Stimulated activated CD4-positive, alpha-beta T cell treated with anti-CD3 and anti-CD28 coated beads, TNF-alpha, amount 100 ng/mL, for 4 hours (primary cell): ENCODE measurements at places on chromosomes 5 and 9.

DNA sequence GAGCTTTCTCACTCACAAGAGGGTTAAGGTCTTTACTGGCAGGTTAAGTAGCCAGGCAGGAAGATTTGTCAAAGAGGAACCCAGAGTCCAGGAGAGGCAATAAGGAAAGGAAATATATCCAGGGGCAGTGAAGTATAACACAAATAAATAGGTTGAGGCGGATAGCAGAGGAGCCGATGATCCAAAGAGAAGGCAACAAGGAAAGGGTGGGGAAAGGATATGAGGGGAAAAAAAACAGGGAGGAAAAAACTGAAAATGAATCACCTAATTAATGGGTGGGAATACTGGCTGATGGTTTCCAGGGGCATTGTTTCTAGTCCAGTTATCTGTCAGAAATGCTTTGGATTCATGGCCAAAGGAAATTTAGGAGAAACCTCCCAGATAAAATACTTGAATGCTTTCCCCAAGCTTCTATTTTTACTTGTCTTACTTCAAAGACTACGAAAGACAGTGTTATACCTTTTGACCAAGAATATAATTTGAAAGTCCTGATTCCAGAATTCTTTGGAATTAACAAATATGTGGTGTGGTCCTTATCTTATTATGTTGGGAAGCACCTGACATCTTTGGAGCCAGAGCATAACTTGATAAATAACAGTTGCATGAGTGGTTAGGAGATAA, 146.5 kb downstream of the AOPEP start:
- DNase-seq: no peak

GRCh38 chr5:76376148-76376865, 26.8 kb upstream of the IQGAP2 start:
- no peak for DNase-seq

DNA sequence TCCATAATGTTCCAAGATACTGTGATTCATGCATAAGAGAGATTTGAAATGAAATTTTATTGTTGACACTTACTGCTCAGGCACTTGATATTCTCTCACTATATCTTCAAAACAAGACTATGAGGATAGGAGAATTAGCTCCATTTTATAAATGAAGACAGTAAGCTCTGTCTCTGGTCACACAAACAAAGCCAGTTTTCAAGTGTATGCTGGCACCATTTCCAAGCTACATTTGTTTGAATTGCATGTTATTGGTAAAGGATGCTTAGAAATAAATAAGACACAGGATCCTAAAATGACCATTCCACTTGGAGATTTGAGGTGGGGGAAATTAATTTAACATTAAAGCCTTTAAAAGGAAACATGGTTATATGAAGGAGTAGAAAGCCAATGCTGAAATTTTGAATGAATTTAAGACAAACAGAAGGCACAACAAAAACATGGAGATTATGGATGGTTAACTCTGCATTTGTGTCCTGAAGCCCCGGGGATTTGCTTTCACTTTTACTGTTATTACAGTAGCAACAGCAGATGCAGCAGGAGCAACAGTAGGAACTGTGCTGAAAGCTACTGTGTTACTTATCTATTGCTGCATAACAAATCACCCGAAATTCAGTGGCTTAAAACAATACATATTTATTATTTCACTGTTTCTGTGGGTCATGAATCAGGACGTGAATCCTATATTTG, 79.7 kb upstream of the ASTN2 start:
- no peak for DNase-seq

DNA sequence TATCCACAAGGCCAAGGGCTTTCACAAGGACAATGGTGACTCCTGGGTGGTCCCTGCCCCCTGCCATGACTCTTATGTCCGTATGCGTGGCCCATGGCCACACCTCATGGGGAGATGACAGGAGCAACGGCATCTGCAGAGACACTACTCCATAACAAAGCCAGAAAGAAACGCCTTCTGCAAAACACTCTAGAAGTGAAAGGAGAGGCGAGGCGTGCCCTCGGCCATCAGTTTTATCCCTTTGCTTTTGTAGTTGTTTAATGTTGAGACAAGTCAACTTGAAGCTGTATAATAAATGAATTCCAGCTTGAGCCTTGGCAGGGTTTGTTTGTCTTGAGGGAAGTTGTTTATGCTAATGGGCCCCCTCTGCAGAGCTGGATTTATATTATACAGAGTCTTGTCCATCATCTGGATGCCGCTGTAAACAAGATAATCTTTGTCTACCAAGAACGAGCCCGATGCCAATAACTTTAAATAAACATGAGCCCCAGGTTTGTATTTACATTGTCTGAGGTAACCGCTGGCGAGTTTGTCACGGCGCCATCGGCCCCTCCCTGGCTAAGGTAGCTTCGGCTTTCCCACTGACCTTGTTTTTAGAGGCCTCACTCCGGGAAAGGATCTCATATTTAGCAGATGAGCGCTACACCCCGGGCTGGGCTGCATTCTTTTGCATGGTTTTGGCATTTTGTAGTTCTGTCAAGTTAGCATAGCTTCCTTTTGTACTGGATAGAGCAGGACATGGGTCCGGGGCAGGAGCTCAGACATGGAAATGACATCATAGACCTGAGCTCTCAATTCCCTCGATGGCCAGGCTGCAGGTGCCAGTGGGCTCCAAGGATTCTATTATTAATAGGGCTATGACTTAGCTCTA, 165.3 kb downstream of the ERCC6L2 start:
- DNase-seq: no peak

DNA sequence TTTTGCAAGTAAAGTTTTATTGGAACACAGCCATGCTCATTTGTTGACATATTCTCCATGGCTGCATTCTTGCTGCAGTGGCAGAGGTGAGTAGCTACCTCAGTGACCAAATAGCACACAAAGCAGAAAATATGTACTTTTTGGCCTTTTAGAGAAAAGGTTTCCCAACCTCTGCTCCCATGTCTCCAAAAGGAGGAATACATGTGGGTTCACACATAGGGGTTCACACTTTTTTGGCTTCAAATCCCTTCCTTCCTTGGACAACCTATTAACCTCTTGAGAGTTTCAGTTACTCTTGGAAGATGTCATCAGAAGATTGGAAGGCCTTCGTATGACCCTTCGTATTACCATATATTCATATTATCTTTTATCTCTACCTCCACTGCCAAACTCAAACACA, 285.1 kb upstream of the TUT7 start:
- no peak for DNase-seq

GRCh38 chr9:73919712-73920111, 577.4 kb upstream of the RORB start:
- no peak for DNase-seq
